ENCODE measurements at places on chromosomes 6 and 20.

GRCh38 chr6:139496654-139497344 is 122.4 kb upstream of the CITED2 start:
- no peak for DNase-seq

DNA sequence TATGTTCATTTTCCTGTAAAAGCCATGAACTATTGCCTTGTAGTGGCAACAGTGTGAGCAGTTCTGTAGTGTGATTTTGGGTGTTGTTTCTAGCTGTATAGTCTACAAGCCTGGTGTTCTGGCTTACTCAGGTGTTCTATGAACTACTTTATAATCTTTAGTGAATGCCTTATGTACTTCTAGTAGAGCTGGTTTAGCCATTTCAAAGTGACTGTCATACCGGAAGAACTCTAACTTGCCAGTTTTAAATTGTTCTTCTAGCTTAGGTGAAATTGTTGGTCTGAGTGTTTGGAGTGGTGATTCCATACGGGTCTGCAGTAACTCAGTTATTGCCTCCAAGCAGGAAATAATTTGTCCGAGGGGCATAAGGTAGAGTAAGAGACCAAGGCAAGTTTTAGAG is 150.2 kb upstream of the ZNF184 start:
- no peak for DNase-seq

GRCh38 chr20:50220093-50220893 is 29.7 kb downstream of the CEBPB start:
- no peak for DNase-seq

DNA sequence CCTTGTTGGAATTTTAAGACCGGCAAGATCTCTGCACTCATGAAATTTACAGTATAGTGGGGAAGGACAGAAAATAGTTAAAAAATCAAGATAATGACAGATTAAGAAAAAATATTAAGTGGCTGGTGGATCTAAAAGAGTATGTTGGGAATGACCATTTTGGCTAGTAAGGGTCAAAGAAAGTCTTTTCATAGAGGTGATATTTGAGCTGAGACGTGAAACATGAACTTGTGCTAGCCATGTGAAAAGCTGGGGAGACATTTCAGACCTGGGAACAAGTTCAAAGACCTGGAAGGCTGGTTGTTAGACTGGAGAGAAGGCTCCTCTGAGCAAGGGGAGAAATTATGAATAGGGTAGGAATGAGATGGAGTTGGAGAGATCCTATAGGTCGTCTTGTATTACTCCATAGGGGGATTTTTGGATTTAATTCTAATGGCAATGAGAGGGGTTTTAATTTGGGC is 4.7 kb downstream of the BICRAL start:
- no peak for DNase-seq

GRCh38 chr20:38460040-38460623 is 12.5 kb upstream of the RALGAPB start:
- no peak for DNase-seq

All from stimulated activated CD4-positive, alpha-beta T cell treated with anti-CD3 and anti-CD28 coated beads, Interleukin-15, amount 100 ng/mL, for 48 hours (primary cell).